Activated CD4-positive, alpha-beta T cell treated with anti-CD3 and anti-CD28 coated beads for 48 hours (primary cell): ENCODE measurements at places on chromosomes 2 and 18.

DNA sequence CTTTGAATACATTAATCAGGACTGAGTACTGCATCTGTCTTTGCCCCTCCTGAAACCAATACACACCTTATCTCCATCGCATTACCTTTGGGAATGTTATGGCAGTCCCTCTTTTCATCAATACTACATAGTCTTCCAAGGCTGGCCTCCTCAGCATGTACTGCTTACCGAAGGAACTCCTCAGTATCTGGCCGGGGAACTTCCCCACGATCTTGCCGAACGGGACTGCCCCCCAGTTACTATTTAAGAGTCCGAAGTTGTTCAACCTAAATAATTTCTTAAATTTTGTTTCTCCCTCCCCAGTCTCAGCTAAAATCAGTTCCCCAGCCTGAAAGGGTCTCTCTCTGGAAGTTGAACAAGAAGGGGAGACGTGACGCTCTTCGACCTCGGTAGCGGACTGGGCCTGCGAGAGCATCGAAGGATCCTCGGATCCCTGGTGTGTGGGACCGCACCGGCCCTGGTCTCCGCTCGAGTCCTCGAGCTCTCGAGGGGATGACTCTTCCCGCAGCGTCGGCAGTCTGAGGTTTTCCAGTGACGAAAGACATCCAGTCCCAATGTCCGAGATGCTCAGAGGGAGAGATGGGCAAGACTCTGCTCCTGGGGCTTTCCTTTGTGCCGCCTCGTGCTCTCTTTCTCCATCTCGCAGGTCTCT, 489 bp downstream of the TRMT61B start:
- no peak for DNase-seq

DNA sequence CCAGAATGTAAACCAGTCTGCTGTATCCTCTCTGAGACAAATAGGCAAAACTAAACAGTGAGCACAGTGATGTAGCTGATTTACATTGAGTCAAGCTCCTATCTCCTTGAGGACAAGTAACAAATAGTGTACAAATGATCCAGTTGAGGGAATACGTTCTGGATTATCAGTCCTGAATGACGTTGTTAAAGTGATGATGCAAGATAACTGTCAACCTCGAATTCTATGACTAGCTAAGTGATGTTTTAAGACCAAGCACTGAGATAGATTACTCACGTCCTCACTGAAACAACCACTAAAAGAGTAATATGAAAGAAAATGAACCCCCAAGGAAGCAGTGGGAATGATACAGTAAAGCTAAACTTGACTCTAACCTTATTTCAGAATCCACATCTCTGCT, 46.8 kb downstream of the SMC6 start:
- DNase-seq: no peak

DNA sequence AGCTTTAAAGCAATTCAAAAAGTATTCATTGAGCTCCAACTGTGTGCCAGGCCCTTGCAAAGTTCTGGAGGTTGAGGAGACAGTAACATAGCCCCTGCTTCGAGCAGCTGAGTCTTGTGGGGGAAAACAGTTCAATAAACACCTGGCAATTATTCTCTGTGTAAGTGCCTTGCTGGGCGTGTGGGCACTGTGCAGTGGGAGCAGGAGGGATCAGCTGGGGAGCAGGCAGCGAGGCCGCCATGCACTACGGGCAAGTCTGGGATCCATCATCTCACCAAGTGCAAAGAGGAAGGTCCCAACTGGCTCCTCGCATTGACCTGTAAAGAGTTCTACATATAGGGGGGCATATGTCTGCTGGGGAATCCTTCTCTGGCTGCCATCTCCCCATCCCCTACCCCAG, 342.2 kb upstream of the HS6ST1 start:
- DNase-seq: no peak

- DNase-seq: no peak
Measured at GRCh38 chr2:9846554-9846953, 3.3 kb downstream of the TAF1B start.

DNA sequence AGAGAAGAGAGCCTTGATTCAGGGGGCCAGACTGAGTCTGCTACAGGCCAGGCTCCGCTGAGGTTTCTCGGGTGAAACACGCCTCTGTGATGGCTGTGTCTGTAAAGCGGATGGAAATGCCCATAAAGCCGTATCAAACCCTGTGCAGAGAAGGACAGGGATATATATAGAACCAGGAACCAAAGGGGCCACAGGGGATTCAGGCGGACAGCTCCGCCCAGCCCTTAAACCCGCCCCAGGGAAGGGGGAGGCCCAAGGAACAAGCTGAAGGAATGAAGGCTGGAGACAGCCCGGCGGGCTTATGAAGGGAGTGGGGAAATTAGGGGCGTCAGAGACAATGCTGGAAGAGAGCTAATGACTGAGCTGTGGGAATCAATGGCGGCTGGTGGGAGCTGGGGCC, 42.1 kb downstream of the NHEJ1 start:
- no peak for DNase-seq

- DNase-seq: no peak
Measured at GRCh38 chr2:46869621-46870020, 46.0 kb downstream of the MCFD2 start.

- no peak for DNase-seq
Measured at GRCh38 chr18:574865-575645, 5.1 kb upstream of the CETN1 start.
